Activated naive CD8-positive, alpha-beta T cell treated with anti-CD3 and anti-CD28 coated beads for 36 hours (primary cell): ENCODE measurements at places on chromosomes 12 and 14. TPM values are rescaled to one million over a fixed set of nuclear protein-coding genes. Genes with fewer than 3 reads are reported as not detected.
A peak's percentile ranks its signal among the peaks of the same experiment; 100 is the strongest.

The MNAT1 gene
- total RNA-seq: 42.7 TPM

The OVCH1 gene
- total RNA-seq: not detected

The AICDA gene
- total RNA-seq: not detected

The AVPR1A gene
- not detected for total RNA-seq

The NRXN3 gene
- total RNA-seq: not detected

The HECTD1 gene
- total RNA-seq: 89.2 TPM

The GPR162 gene
- 0.76 TPM for total RNA-seq

The ARHGEF25 gene
- total RNA-seq: 1.9 TPM

The GDF3 gene
- total RNA-seq: not detected

The SH2B3 gene
- total RNA-seq: 59.4 TPM

The NCAPD2 gene
- 167 TPM for total RNA-seq

The KCNH5 gene
- not detected for total RNA-seq

- DNase-seq: no peak
- no peaks in the 10 kb centered on the region for H3K36me3 ChIP-seq
- no peak overlapping the region for H3K4me3 ChIP-seq
- no peaks in the 10 kb centered on the region for H3K4me1 ChIP-seq
- no peak overlapping the region for H3K27ac ChIP-seq
These were observed 558.6 kb downstream of the DIO2 start for GRCh38 chr14:79652513-79653307.

DNA sequence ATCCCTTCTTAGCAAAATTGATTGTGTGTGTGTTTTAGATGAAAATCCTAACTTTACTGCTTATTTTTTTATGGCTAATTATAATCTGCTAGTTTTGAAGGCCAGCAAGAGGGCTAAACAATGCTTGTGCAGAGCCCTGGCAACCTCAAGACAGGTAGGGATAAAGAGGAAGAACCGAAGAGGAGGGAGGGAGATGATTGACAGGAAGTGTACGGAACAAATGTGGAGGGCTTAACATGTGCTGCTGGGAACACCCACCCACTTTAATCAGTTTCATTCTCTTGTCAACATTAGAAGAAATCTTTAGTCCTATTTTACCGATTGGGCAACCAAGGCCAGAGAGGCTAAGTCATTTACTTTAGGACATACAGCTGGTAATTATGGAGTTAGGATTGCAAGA, 1.4 kb upstream of the WSCD2 start:
- no peaks in the 10 kb centered on the region for H3K36me3 ChIP-seq
- DNase-seq: no peak
- no peak overlapping the region for H3K27ac ChIP-seq
- H3K27me3 ChIP-seq: peaks cover 62% of the 10 kb centered on the region
- no peaks in the 10 kb centered on the region for H3K4me1 ChIP-seq

DNA sequence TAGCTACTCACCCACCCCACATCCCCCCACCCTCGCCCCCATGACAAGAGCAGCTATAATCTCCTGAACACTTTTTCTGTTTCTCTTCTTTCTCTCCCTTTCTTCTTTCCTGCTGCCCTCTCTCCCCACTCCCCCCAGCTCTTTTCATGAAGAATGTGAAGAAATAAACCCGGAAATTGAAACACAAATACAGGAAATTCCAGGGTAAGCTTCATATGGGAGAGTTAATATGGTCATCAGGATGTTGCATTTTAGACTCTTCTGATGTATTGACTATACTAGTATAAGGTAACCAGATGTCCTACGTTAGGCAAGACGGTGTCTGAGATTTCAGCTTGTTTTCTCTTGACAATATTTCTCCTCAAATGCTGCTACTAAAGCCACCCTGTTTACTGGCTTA, 41.6 kb upstream of the LRIG3 start:
- no peaks in the 10 kb centered on the region for H3K36me3 ChIP-seq
- no peak overlapping the region for H3K27ac ChIP-seq
- DNase-seq: no peak
- H3K27me3 ChIP-seq: no peaks in the 10 kb centered on the region
- H3K4me3 ChIP-seq: no peak overlapping the region
- no peaks in the 10 kb centered on the region for H3K4me1 ChIP-seq

- no peak overlapping the region for H3K27ac ChIP-seq
- no peaks in the 10 kb centered on the region for H3K4me1 ChIP-seq
- H3K27me3 ChIP-seq: no peaks in the 10 kb centered on the region
- H3K36me3 ChIP-seq: no peaks in the 10 kb centered on the region
These were observed 22.5 kb downstream of the PKP2 start for GRCh38 chr12:32874078-32874477.

DNA sequence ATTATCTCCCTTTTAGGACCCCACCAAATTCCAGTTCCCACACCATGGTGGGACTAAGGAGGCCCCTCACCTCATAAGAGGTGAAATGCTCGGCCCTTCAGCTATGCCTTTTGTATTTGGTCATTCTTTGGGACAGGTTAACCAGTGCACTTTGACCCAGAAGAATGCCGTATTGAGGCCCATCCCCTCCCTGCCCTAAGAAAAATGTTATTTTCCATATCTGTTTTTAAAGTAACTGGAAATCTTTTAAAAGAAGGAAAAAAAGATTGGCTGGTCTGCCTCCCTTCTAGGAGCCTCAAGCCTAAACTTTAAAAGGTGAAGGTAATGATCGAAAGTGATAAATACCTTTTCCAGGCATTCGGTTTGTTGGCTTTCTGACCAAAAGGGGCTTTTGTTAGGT, 5.7 kb upstream of the HOXC13 start:
- H3K36me3 ChIP-seq: no peaks in the 10 kb centered on the region
- H3K27me3 ChIP-seq: peaks cover 97% of the 10 kb centered on the region
- H3K4me3 ChIP-seq: no peak overlapping the region

DNA sequence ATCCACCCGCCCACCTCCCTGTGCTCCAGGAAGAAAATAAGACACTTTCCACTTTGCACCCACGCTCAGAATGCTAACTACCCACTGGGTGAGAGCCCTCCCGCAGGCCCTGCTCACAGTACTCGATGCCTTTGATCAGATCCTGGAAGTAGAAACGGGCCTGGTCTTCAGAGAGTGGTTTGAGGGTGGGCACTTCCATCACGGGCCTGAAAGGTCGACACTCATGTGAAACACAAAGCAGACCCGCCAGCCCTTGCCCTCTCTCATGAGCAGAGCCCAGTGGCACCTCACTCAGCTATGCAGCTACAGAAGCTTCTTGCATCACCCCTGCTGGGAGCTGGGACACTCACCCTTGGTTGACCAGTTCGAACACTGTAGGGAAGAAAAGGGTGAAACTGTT, 41.1 kb downstream of the CAMKK2 start:
- peaks cover 8% of the 10 kb centered on the region for H3K4me1 ChIP-seq
- no peak for DNase-seq
- H3K4me3 ChIP-seq: no peak overlapping the region
- H3K27ac ChIP-seq: no peak overlapping the region
- no peaks in the 10 kb centered on the region for H3K27me3 ChIP-seq

DNA sequence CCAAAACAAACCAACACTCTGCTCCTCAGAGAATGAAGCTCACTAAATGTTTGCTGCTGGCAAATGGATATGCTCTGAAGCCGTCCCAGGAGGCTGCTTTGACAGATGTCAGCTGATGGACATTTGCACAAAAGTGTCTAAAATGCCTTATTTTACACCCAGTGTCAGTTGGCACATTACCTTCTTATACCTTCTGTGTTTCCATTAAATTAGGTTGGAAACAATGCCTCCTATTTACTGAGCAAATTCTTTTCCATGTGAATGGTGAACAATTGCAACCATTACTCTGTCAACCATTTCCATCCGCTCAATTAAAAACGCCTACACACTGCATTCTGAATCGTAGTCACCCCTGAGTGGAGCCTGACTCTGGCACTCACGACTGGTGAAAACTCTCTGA, 1679.9 kb upstream of the FLRT2 start:
- no peaks in the 10 kb centered on the region for H3K27me3 ChIP-seq
- H3K4me1 ChIP-seq: no peaks in the 10 kb centered on the region
- no peaks in the 10 kb centered on the region for H3K36me3 ChIP-seq
- no peak overlapping the region for H3K4me3 ChIP-seq
- H3K27ac ChIP-seq: no peak overlapping the region

- peaks cover 84% of the 10 kb centered on the region for H3K4me1 ChIP-seq
- H3K27ac ChIP-seq: peak overlapping the region; percentile 70
- DNase-seq: no peak
- peaks cover 95% of the 10 kb centered on the region for H3K36me3 ChIP-seq
- no peaks in the 10 kb centered on the region for H3K27me3 ChIP-seq
- no peak overlapping the region for H3K4me3 ChIP-seq
These were observed 87.9 kb downstream of the LGMN start for GRCh38 chr14:92660571-92660970.

- H3K27me3 ChIP-seq: no peaks in the 10 kb centered on the region
- no peaks in the 10 kb centered on the region for H3K4me1 ChIP-seq
- DNase-seq: no peak
- H3K4me3 ChIP-seq: no peak overlapping the region
- no peak overlapping the region for H3K27ac ChIP-seq
These were observed 102.1 kb downstream of the ERGIC2 start for GRCh38 chr12:29278673-29279420.

DNA sequence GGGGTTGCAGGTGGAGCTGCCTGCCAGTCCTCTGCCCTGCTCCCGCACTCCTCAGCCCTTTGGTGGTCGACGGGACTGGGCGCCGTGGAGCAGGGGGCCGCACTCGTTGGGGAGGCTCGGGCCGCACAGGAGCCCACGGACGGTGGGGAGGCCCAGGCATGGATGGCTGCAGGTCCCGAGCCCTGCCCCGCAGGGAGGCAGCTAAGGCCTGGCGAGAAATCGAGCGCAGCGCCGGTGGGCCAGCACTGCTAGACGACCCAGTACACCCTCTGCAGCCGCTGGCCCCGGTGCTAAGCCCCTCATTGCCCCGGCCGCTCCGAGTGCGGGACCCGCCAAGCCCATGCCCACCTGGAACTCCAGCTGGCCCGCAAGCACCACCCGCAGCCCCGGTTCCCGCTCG, 221.8 kb downstream of the BTG1 start:
- no peak for DNase-seq
- H3K27me3 ChIP-seq: no peaks in the 10 kb centered on the region
- no peak overlapping the region for H3K27ac ChIP-seq
- no peak overlapping the region for H3K4me3 ChIP-seq

- H3K4me1 ChIP-seq: no peaks in the 10 kb centered on the region
- no peak overlapping the region for H3K27ac ChIP-seq
- H3K27me3 ChIP-seq: no peaks in the 10 kb centered on the region
- no peak for DNase-seq
- H3K4me3 ChIP-seq: no peak overlapping the region
These were observed 28.7 kb downstream of the AICDA start for GRCh38 chr12:8584004-8584403.

GRCh38 chr14:39169541-39169900, 612 bp downstream of the TRAPPC6B start:
- H3K27me3 ChIP-seq: no peaks in the 10 kb centered on the region
- no peak for DNase-seq
- H3K4me1 ChIP-seq: peaks cover 37% of the 10 kb centered on the region
- peak overlapping the region; percentile 90 for H3K4me3 ChIP-seq

DNA sequence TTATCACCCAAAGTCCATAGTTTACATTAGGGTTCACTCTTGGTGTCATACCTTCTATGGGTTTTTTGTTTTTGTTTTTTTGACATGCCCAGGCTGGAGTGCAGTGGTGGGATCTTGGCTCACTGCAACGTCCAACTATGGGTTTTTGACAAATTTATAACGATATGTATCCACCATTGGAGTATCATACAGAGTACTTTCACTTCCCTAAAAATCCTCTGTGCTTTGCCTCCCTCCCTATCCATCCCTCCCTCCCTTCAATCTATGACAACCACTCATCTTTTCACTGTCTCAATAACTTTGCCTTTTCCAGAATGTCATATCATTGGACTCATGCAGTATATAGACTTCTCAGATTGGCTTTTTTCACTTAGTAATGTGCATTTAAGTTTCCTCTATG, 139.0 kb upstream of the CCDC198 start:
- no peaks in the 10 kb centered on the region for H3K4me1 ChIP-seq
- H3K27ac ChIP-seq: no peak overlapping the region
- DNase-seq: no peak

DNA sequence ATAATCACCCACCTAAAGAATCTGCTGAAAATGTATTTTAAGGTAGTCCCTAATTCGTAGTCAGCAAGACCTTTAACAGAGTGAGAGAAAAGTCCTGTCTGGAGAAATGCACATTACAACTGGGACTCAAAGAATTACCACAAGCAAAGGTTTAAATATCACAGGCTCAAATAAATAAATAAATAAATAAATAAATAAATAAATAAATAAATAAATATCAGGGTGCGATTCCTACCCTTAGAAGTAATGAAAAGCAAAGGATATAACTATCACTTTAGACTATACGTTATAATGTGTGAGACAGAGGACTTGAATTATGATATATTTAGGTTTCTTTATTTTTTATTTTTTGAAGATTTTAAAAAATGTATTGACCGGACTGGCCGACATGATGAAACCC, 522.5 kb upstream of the ATXN7L3B start:
- H3K4me3 ChIP-seq: no peak overlapping the region
- DNase-seq: no peak

GRCh38 chr12:120684523-120684932, 2.4 kb upstream of the MLEC start:
- peaks cover 3% of the 10 kb centered on the region for H3K27me3 ChIP-seq
- no peak overlapping the region for H3K4me3 ChIP-seq
- no peak for DNase-seq

GRCh38 chr14:102182936-102183619, 43.4 kb downstream of the WDR20 start:
- H3K27me3 ChIP-seq: no peaks in the 10 kb centered on the region
- H3K27ac ChIP-seq: peak overlapping the region; percentile 87
- H3K4me1 ChIP-seq: peaks cover 72% of the 10 kb centered on the region
- DNase-seq: no peak

GRCh38 chr12:58384196-58384595, 442.8 kb downstream of the ATP23 start:
- DNase-seq: no peak
- H3K36me3 ChIP-seq: no peaks in the 10 kb centered on the region
- peaks cover 17% of the 10 kb centered on the region for H3K27me3 ChIP-seq

- no peak for DNase-seq
- no peaks in the 10 kb centered on the region for H3K27me3 ChIP-seq
- no peak overlapping the region for H3K4me3 ChIP-seq
- H3K27ac ChIP-seq: no peak overlapping the region
- H3K36me3 ChIP-seq: no peaks in the 10 kb centered on the region
These were observed 362.2 kb downstream of the CACNA1C start for GRCh38 chr12:2414810-2415567.

- no peaks in the 10 kb centered on the region for H3K4me1 ChIP-seq
- no peaks in the 10 kb centered on the region for H3K36me3 ChIP-seq
- no peak overlapping the region for H3K4me3 ChIP-seq
- no peak for DNase-seq
- peaks cover 41% of the 10 kb centered on the region for H3K27me3 ChIP-seq
- H3K27ac ChIP-seq: no peak overlapping the region
These were observed 24.4 kb upstream of the RBM19 start for GRCh38 chr12:113990250-113991223.

GRCh38 chr12:130437555-130438242, 100.0 kb downstream of the PIWIL1 start:
- H3K36me3 ChIP-seq: no peaks in the 10 kb centered on the region
- no peak overlapping the region for H3K27ac ChIP-seq
- no peaks in the 10 kb centered on the region for H3K4me1 ChIP-seq
- DNase-seq: no peak
- no peak overlapping the region for H3K4me3 ChIP-seq

GRCh38 chr12:28586481-28586880, 396.2 kb downstream of the CCDC91 start:
- no peak overlapping the region for H3K4me3 ChIP-seq
- H3K27me3 ChIP-seq: no peaks in the 10 kb centered on the region
- no peaks in the 10 kb centered on the region for H3K36me3 ChIP-seq
- DNase-seq: no peak
- H3K27ac ChIP-seq: no peak overlapping the region
- peaks cover 2% of the 10 kb centered on the region for H3K4me1 ChIP-seq
